ENCODE measurements at places on chromosomes 3 and 15. TPM values are rescaled to one million over a fixed set of nuclear protein-coding genes. Genes with fewer than 3 reads are reported as not detected.

ADGRG7 gene
- total RNA-seq, result not detected

DNA sequence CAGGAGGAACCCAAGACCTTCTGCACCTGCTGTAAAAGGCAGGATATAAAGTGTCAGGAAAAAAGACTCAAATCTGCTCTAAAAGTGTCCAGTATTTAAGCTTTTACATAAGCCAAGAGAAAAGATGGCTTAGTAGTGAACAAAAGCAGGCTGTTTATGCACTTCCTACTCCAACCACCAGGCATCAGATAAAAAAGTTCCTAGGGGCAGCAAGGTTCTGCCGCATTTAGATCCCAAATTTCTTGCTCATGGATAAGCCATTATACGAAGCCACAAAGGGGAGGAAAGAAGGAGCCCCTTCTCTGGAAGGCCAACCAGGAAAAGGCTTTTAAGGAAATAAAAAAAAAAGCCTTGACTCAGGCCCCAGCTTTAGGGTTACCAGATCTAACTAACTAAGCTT, 10.6 kb upstream of the SLC9C1 start:
- H3K27me3 ChIP-seq, result no peaks in the 10 kb centered on the region
- H3K4me1 ChIP-seq, result no peaks in the 10 kb centered on the region
- no peak overlapping the region for H3K4me3 ChIP-seq
- no peaks in the 10 kb centered on the region for H3K36me3 ChIP-seq
- H3K27ac ChIP-seq, result no peak overlapping the region

- H3K27me3 ChIP-seq, result no peaks in the 10 kb centered on the region
- H3K4me1 ChIP-seq, result no peaks in the 10 kb centered on the region
- no peak overlapping the region for H3K4me3 ChIP-seq
- DNase-seq, result no peak
Observed at GRCh38 chr3:69288161-69288895, 97.6 kb downstream of the FRMD4B start.

DNA sequence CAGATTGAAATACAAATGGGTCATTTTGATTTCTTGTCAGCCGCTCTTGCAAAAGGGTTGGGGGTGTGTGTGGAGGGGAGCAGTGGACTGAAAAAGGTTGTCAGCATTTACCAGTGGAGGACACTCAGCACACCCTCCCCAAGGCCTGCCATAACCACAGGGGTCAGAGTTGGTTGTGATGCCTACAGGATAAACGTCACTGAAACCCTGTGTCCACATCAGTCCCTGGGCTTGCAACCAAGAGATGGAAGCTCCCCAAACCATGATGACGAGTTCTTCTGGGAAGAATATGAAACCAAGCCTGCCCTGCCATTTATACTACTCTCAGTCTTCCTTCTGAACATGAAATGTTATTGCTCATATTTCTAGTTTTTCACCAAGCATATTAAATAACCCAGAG, 54.0 kb upstream of the UMPS start:
- peaks cover 25% of the 10 kb centered on the region for H3K36me3 ChIP-seq
- H3K4me1 ChIP-seq, result peaks cover 10% of the 10 kb centered on the region
- DNase-seq, result no peak
- H3K27me3 ChIP-seq, result peaks cover 3% of the 10 kb centered on the region
- no peak overlapping the region for H3K27ac ChIP-seq

- H3K36me3 ChIP-seq, result no peaks in the 10 kb centered on the region
- DNase-seq, result peak; percentile 8
- no peak overlapping the region for H3K4me3 ChIP-seq
- no peaks in the 10 kb centered on the region for H3K27me3 ChIP-seq
- no peak overlapping the region for H3K27ac ChIP-seq
Observed at GRCh38 chr3:13715961-13716360, 163.9 kb downstream of the WNT7A start.

DNA sequence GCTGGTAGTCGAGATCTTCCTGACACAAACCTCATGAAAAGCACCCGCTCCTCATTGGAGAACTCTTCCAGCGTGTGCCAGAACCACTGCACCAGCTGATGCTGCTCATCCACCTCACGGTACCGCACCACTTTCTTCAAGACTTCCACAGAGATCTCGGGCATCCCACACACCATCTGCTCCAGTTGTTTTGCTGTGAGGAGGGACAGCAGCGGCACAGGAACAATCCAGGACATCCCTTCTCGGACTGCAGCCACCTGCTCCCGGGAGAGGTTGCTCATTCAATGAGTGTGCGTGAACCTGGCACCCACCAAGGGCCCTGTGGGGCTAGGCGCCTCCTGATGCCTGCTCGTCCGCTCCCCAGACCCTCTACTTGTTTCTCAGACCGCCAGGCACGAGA, 15.1 kb downstream of the FBXL22 start:
- H3K27me3 ChIP-seq, result no peaks in the 10 kb centered on the region
- no peak overlapping the region for H3K27ac ChIP-seq

- no peaks in the 10 kb centered on the region for H3K4me1 ChIP-seq
- DNase-seq, result no peak
- no peaks in the 10 kb centered on the region for H3K36me3 ChIP-seq
- no peak overlapping the region for H3K4me3 ChIP-seq
- no peak overlapping the region for H3K27ac ChIP-seq
- peaks cover 4% of the 10 kb centered on the region for H3K27me3 ChIP-seq
Observed at GRCh38 chr15:51313074-51313393, 25.4 kb downstream of the CYP19A1 start.

DNA sequence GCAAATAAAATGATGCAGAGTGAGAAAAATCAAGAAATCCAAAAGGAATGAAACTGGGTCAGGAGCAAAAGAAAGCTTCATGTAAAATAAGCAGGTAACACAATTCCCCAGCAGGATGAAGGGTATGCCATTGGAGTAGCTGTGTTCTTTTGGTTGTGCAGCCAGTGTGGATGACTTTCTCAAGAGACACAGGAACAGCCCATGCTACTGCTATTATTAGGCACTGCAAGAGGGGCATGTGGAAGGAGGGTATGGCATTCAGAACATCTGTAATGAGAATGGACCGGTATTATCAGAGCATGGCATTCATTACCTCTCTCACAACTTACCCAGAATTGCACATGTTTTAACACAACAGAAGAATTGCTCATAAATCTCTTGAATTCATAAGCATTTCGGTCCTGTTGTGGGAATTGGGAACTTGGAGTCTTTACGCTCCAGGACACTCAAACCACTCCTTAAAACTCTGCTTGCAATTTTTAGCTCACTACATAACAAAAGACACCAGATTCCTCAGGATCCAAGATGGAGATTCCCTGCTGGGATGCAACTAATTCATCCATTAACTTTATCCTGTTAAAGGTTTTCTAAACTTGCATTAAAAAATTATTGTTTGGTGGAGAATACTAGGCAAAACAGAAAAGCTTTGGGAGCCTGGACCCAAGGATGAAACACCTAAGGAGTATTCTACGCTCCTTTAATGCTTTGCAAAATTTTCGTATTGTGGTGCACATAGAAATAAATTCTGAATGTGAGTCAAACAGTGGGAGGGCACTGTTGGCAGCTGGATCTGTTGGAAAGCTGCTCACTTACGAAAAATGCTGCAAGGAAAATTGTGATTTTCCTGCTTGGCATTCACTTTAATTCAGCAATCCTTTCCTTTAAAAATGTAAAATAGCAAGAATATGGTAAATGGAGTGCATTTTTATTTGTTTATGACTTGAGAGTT, 34.6 kb upstream of the CDIN1 start:
- no peak overlapping the region for H3K27ac ChIP-seq
- no peaks in the 10 kb centered on the region for H3K36me3 ChIP-seq
- H3K4me1 ChIP-seq, result no peaks in the 10 kb centered on the region
- H3K4me3 ChIP-seq, result no peak overlapping the region
- H3K27me3 ChIP-seq, result peaks cover 7% of the 10 kb centered on the region
- DNase-seq, result no peak

- no peak for DNase-seq
- H3K27me3 ChIP-seq, result peaks cover 2% of the 10 kb centered on the region
- H3K27ac ChIP-seq, result no peak overlapping the region
- H3K4me1 ChIP-seq, result peaks cover 2% of the 10 kb centered on the region
Observed at GRCh38 chr3:19539518-19540392, 391.4 kb downstream of the KCNH8 start.

- no peaks in the 10 kb centered on the region for H3K4me1 ChIP-seq
- no peak for DNase-seq
- no peak overlapping the region for H3K27ac ChIP-seq
- H3K4me3 ChIP-seq, result no peak overlapping the region
- H3K36me3 ChIP-seq, result no peaks in the 10 kb centered on the region
- peaks cover 4% of the 10 kb centered on the region for H3K27me3 ChIP-seq
Observed at GRCh38 chr3:130480736-130481135, 36.2 kb upstream of the COL6A6 start.

- no peak for DNase-seq
- H3K36me3 ChIP-seq, result no peaks in the 10 kb centered on the region
- no peak overlapping the region for H3K27ac ChIP-seq
- peaks cover 7% of the 10 kb centered on the region for H3K27me3 ChIP-seq
- H3K4me1 ChIP-seq, result peaks cover 11% of the 10 kb centered on the region
- no peak overlapping the region for H3K4me3 ChIP-seq
Observed at GRCh38 chr3:120555657-120556509, 40.3 kb upstream of the NDUFB4 start.

- H3K36me3 ChIP-seq, result no peaks in the 10 kb centered on the region
- H3K27ac ChIP-seq, result no peak overlapping the region
- DNase-seq, result no peak
- H3K4me1 ChIP-seq, result no peaks in the 10 kb centered on the region
Observed at GRCh38 chr3:187648177-187648576, 22.0 kb downstream of the SST start.

DNA sequence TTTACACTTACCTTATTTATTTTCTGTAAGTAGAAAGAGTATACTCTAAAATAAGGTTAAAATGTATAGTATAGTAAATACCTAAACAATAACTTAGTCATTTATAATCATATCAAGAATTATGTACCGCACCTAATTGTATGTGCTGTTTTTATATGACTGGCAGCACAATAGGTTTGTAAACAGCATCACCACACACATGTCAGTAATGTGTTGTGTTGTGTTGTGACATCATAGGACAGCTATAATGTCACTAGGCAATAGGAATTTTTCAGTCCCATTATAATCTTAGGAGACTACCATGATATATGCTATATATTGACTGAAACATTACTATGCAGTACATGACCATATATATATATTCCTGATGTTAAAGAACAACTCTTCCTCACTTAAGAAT, 99.9 kb upstream of the CNTN4 start:
- no peak for DNase-seq
- H3K27me3 ChIP-seq, result no peaks in the 10 kb centered on the region
- no peaks in the 10 kb centered on the region for H3K36me3 ChIP-seq
- no peaks in the 10 kb centered on the region for H3K4me1 ChIP-seq
- H3K4me3 ChIP-seq, result no peak overlapping the region
- no peak overlapping the region for H3K27ac ChIP-seq

- H3K4me1 ChIP-seq, result no peaks in the 10 kb centered on the region
- no peak overlapping the region for H3K27ac ChIP-seq
- no peak for DNase-seq
- H3K27me3 ChIP-seq, result no peaks in the 10 kb centered on the region
Observed at GRCh38 chr3:61734749-61735686, 173.6 kb downstream of the PTPRG start.

- DNase-seq, result no peak
- H3K4me1 ChIP-seq, result no peaks in the 10 kb centered on the region
- H3K36me3 ChIP-seq, result no peaks in the 10 kb centered on the region
- no peak overlapping the region for H3K4me3 ChIP-seq
- H3K27ac ChIP-seq, result no peak overlapping the region
- no peaks in the 10 kb centered on the region for H3K27me3 ChIP-seq
Observed at GRCh38 chr3:111434941-111435622, 106.9 kb upstream of the CD96 start.

GRCh38 chr3:32443478-32443877, 51.8 kb downstream of the CMTM7 start:
- H3K27me3 ChIP-seq, result no peaks in the 10 kb centered on the region
- H3K36me3 ChIP-seq, result peaks cover 54% of the 10 kb centered on the region
- DNase-seq, result no peak
- H3K27ac ChIP-seq, result no peak overlapping the region
- peaks cover 44% of the 10 kb centered on the region for H3K4me1 ChIP-seq
- peak overlapping the region; percentile 22 for H3K4me3 ChIP-seq

DNA sequence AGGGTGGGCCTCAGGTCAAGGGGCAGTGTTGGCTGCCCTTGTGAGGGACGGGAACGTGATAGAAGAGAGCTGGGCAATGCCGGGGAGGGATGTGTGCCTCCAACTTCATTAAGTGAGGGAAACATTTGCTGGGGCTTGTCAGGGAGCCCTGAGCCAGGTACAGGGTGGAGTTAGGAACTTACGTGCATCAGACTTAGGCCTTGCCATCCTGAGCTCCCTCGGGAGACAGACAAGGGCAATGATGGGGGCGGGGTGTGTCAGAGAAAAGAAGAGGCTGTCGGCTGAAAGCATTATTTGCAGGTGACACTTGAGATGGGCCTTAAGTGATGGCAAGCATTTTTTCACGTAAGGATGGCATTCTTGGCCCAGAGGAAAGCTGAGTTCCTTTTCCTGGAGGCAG, 1.6 kb downstream of the FAM131A start:
- peaks cover 26% of the 10 kb centered on the region for H3K4me1 ChIP-seq
- peaks cover 4% of the 10 kb centered on the region for H3K36me3 ChIP-seq
- H3K27me3 ChIP-seq, result no peaks in the 10 kb centered on the region
- no peak for DNase-seq
- H3K27ac ChIP-seq, result no peak overlapping the region
- H3K4me3 ChIP-seq, result no peak overlapping the region

- H3K4me3 ChIP-seq, result no peak overlapping the region
- DNase-seq, result no peak
- peaks cover 4% of the 10 kb centered on the region for H3K4me1 ChIP-seq
- no peak overlapping the region for H3K27ac ChIP-seq
- H3K27me3 ChIP-seq, result no peaks in the 10 kb centered on the region
Observed at GRCh38 chr3:45932112-45932511, 11.2 kb upstream of the CXCR6 start.

- no peaks in the 10 kb centered on the region for H3K27me3 ChIP-seq
- H3K27ac ChIP-seq, result peak overlapping the region; percentile 36
- DNase-seq, result no peak
- peaks cover 3% of the 10 kb centered on the region for H3K36me3 ChIP-seq
Observed at GRCh38 chr3:142275856-142276255, 50.5 kb upstream of the GK5 start.

DNA sequence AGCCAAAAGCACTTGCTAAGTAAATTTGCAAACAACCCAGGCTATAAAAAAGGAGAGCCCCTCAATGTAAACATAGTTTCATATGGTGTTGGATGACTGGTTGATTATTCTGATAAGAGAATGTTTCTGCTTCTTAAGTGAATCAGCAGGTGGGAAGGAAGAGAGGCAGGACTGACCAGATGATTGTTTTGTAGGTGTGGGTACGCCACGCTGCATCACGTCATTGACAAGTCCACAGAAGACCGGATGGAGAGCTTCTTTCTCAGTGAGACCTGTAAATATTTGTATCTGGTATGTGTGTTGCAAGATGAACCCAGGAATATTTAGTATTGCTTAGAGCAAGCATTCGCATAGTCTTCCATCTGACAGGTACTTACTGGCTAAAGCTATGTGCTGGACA, 23.4 kb downstream of the EDEM1 start:
- no peaks in the 10 kb centered on the region for H3K27me3 ChIP-seq
- H3K27ac ChIP-seq, result no peak overlapping the region
- no peak overlapping the region for H3K4me3 ChIP-seq
- H3K36me3 ChIP-seq, result peaks cover 59% of the 10 kb centered on the region

DNA sequence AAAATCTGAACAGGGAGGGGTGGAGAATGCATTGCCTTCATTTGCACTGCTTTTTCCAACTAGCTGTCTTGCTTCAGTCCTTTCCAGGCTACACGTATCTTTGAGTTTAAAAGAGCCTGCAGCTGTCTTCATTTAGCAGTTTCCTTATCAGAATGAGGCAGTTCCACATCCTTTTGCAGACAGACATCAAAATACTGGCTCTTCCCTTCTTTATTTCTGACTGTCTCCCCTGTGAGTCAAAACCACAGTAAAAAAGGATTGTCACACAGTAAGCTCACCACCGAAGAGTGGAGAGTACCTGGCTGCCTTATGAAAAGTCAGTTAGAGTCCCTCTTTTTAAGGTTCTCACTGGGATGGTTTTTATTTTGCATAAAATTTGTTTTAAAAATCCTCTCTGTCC, 205.5 kb upstream of the CD96 start:
- peak overlapping the region; percentile 3 for H3K4me3 ChIP-seq
- no peak for DNase-seq
- H3K4me1 ChIP-seq, result peaks cover 24% of the 10 kb centered on the region
- H3K27ac ChIP-seq, result peak overlapping the region; percentile 39
- peaks cover 8% of the 10 kb centered on the region for H3K36me3 ChIP-seq
